Stimulated activated CD4-positive, alpha-beta T cell treated with anti-CD3 and anti-CD28 coated beads, TNF-alpha, amount 100 ng/mL, for 1 hour (primary cell): ENCODE measurements at places on chromosomes 1 and 21.

DNA sequence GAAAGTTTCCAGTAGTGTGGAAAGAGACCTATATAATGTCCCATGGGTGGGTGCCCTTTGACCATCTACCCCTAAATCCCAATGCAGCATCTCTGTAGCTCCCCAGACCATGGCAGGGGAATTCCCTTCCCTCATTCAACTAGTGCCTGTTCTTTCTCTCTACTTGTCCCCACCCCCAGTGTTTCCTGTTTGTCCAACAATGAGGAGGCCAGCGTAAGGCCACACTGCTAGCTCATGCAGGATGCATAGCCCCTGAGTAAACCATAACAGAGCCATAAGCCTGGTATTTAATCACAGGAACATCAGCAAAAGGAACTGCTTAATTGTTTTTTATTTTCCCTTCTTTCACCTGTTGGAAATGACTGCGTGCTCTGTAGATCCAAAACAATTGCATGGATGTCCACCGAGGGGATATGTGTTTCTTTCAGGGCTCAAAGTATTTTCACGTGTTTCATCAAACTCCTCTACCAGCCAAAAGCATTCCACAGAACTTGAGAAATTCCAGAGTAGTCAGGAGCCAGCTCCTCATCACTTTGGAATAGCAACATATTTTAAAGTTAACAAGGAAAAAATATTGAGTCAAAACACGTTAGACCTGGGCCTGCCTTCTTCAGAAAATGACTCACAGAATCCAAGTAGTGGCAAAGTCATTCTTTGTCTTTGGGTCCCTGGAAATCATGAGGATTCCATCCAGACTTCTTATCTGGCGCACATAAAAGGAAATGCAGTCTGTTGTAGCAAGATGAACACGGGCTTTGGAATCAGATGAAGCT lies 162.5 kb upstream of the SGIP1 start:
- DNase-seq, result no peak

- DNase-seq, result no peak
Measured at GRCh38 chr1:15848143-15848928, 829 bp downstream of the SPEN start.

GRCh38 chr1:30512914-30513265 lies 210.5 kb downstream of the MATN1 start:
- no peak for DNase-seq

DNA sequence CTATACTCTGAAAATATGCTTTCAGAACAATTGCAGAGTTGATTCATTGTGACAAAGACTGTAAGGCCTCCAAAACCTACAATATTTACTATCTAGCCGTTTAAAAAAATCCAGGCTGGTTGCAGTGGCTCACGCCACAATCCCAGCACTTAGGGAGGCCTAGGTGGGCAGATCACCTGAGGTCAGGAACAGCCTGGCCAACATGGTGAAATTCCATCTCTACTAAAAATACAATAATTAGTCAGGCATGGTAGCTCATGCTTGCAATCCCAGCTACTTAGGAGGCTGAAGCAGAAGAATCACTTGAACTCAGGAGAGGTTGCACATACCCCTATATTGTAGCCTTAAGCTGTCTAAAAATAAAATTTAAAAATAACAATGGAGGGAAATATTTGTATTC lies 5.3 kb upstream of the TFF2 start:
- no peak for DNase-seq

GRCh38 chr21:28548291-28548690 lies 444.4 kb downstream of the LTN1 start:
- DNase-seq, result no peak

GRCh38 chr1:236395230-236395946 lies 1.3 kb downstream of the EDARADD start:
- no peak for DNase-seq

DNA sequence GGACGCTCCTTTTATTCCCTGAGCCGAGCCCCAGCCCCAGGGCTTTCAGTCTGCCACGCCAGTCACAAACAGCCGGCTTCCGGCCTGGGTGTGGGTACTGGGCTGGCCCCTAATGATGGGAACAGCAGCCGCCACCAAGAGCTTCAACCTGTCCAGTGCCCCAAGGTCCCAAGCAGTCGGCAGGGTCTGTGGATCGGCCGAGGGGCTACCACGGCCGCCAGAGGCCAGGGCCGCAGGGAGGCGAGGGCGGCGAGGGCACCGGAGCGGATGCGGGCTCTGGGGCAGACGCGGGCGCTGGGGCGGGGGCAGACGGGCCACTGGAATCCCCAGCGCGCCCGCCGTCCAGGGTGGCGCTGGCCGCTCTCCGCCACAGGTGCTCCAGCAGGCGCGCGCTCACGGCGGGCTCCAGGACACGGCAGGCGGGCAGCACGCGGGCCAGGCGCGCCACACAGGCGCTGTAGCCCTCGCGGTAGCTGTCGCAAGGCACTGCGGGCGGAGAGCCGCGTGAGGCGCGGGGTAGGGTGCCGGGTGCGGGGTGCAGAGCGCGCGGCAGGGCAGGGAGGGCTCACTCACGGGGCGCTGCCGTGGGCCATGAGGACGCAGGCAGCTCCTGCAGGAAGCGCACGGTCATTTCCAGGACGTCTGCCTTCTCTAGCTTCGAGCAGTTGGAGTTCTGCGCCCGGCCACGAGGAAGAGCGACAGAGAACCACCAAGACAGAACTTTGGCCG lies 887 bp downstream of the HES2 start:
- DNase-seq, result no peak

GRCh38 chr21:34639882-34640788 lies 25.2 kb upstream of the RCAN1 start:
- no peak for DNase-seq

DNA sequence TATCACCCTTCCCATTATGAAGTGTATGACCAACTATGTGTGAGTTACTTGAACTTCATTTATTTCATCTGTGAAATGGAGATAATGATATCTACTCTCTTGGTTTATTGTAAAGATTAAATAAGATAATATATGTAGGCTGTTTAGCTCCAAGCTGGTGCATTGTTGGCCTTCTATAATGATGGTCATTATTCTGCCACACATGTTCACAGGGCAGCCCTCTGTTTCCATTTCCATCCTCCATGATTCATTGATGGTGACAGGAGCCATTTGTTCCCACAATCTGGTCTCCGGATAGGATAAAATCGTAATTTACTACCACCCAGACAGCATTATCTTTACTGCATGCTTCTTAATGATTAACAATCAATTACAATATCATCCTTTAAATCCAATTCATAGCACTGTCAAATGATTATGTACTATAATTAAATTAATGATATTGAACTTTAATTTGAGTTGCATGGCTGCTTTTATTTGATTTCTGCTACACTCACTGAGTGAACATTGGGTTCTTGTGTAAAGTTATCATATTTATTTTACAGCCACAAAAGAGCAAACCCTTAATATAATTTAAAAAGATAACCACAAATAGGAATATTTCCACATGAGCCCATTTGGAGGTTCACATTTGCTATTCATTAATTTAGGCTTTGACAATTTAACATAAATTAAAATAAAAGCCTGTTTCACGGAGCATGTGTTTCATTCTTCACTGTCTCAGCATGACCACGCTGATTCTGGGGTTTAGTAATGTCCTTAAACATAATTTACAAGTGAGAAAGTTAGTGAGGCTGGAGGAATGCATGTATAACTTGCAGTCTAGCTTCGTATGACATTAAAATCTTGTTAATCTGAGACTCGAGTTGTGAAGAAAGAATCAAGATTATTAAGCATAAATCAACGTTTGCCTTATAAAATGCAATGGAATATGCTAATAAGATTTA lies 596.4 kb upstream of the ZRANB2 start:
- no peak for DNase-seq

DNA sequence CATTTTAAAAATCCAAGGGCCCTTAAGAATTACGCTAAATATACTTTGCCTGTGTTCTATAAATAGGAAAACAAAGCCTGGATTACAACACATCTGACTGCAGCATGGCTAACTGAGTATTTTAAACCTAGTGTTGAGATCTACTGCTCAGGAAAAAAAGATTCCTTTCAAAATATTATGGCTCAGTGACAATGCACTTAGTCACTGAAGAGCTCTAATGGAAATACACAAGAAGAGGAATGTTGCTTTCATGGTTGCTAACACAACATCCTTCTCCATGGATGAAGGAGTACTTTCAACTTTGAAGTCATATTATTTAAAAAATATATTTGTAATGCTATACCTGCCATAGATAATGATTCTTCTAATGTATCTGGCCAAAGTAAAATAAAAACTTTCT lies 248.3 kb upstream of the NEGR1 start:
- DNase-seq, result no peak

GRCh38 chr1:204368996-204369726 lies 9.4 kb upstream of the PLEKHA6 start:
- no peak for DNase-seq

GRCh38 chr1:230069796-230070195 lies 2.8 kb downstream of the GALNT2 start:
- no peak for DNase-seq

GRCh38 chr1:60637651-60638050 lies 444.7 kb upstream of the NFIA start:
- DNase-seq, result no peak

DNA sequence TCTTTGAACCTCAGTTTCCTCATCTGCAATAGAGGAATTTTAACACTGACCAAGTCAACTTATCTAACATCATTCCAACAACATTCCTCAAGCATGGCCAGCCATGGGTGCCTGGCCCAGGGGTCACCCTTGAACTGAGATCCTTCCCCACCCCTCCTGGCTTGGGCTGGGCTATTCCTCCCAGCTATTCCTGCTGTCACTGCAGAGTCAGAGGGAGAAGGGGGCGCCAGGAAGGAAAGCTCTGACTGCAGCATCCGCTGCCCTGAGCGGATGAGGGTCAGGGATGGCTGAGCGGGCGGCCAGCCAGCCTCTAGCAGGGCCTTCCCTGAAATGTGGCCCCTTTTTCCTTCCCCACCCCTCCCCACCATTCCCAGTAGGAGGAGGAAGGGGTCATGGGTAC lies 3.1 kb downstream of the TINAGL1 start:
- DNase-seq, result no peak

GRCh38 chr1:217561446-217561845 lies 69.4 kb downstream of the GPATCH2 start:
- no peak for DNase-seq

- no peak for DNase-seq
Measured at GRCh38 chr1:212692774-212693644, 6.6 kb downstream of the BATF3 start.

DNA sequence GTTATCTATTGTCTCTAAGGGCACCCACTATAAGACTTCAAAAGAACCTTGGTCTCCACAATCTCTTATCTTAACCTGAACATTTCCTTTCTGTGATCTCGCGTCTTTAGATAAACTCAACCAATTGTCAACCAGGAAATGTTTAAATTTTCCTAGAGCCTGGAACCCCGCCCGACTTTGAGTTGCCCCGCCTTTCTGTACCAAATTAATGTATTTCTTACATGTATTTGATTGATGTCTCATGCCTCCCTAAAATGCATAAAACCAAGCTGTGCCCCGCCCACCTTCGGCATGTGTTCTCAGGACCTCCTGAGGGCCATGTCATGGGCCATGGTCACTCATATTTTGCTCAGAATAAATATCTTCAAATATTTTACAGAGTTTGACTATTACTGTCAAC lies 5.9 kb upstream of the CXADR start:
- no peak for DNase-seq

- DNase-seq, result no peak
Measured at GRCh38 chr1:12473596-12474362, 144.2 kb downstream of the DHRS3 start.

- no peak for DNase-seq
Measured at GRCh38 chr21:44880405-44881197, 7.1 kb upstream of the PTTG1IP start.

DNA sequence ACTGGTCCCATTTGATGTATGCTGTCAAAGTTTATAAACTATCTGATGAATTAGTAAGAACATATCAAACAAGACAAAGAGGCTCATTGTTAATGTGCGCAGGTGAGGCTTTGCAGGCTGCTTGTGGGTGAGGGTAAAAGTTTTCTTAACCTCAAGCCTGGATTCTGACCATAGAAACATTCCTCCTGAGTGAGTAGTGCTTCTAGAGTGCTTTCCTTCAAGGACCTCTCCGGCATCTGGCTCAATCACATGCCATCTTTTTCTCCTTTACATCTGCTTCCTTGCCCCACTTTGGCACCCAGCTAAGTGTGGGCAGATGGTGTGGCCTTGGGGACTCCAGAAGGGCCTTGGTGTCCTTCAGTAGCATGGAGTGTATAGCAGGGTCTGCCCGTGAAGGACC lies 104.0 kb downstream of the ROR1 start:
- DNase-seq, result no peak

- DNase-seq, result no peak
Measured at GRCh38 chr1:110243146-110243545, 33.0 kb downstream of the KCNC4 start.

GRCh38 chr1:219539645-219540254 lies 73.2 kb downstream of the ZC3H11B start:
- no peak for DNase-seq

- no peak for DNase-seq
Measured at GRCh38 chr1:36964830-36965229, 69.5 kb downstream of the GRIK3 start.

- no peak for DNase-seq
Measured at GRCh38 chr21:28375708-28376385, 616.8 kb downstream of the LTN1 start.

DNA sequence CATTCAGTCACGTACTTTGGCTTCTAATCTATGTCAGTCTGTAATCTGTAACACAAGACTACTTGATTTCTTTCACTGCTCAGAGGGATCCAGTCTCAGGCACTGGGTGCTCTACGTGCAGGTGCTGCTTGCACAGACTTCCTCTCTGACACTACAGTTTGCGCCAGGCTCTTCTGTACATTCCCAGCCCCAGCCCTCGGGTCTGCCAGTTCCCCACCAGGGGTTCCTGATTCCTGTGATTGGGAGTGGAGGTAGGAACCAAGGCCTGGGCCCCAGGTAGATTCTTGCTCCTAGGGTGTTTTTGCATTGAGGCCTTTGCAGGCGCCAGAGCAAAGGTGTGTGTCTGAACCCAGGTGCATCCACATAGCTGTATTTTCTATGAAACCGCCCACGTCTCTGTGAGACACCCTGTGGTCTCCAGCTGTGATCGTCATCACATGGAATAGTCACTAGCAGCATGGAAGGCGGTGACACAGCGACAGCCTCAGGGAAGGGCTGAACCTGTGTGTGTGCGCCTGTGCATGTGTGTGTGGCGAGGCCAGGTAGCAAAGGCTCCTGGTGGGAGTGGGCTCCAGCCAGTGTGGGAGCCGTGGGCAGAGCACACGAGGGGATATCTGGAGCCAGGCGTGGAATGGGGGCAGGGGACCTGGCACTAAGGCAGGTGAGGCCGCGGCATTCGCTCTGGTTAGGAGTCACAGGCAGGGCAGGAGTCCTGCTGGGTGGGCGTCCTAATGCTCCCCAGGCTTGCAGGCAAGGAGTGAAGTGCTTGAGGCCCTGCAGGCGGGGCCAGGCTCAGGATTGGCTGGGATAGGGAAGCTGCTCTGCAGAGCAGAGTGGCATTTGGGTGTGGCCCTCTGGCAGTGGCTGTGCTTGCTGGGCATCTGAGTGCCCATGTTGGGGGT lies 5.2 kb downstream of the GJC2 start:
- no peak for DNase-seq

DNA sequence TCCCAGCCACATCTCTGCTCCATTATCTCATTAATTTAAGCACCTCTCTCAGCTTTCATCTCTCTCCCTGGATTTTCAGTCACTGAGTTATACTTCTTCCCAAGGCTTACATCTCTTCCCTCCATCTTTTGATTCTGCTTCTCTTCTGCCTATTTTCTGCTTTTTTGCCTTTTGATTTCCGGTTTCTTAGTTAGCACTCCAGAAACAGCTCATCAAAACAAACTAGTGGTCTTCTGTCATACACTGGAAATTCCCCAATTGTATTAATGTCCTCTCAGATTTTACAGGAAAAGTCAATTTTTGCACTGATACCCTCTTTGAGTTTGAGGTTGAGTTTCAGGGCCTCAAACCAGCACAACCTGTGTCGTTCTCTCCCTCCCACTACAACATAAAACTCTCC lies 1.5 kb downstream of the LCE3E start:
- DNase-seq, result no peak
